ENCODE measurements at places on chromosomes 13 and 19.

DNA sequence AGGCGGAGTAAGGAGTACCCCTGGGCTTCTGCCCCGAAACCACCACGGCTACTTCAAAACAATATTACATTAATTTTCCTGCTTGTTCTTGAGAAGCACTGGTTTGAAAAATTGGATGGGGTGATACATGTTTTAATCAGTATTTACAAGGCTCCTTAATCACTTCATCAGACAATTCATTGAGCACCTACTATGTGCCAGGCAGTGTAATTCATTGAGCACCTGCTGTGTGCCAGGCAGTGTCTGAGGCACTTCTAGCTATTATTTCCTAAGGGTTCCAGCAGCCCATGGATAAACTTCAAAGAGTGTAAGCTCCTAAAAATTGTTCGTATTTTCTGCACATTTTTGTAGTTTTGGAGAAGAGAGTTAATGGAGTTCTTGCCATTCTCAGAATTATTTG, 1.6 kb upstream of the GAS6 start:
- DNase-seq: no peak

- no peak for DNase-seq
Observed at GRCh38 chr13:23922005-23922932, 25.0 kb upstream of the C1QTNF9B start.

- DNase-seq: no peak
Observed at GRCh38 chr19:41479757-41480191, 36.8 kb downstream of the ERICH4 start.

DNA sequence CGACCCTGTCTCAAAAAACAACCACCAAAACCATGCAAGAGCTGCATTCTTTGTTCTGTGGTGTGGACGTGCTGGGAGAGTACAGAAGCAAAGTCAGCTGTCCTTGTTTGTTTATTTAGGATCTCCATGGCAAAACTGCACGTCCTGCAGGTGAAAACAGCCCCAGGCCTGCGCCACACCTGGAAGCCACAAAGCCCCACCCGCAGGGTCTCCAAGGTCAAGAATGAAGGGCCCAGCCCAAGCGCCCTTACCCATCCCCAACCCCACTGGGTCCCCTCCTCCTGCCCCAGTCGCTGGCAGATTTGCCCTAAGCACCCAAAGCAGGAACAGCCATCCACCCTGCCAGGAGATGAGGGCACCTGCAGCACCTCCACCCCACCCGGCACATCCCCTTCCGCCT, 10.5 kb downstream of the MBD3 start:
- DNase-seq: no peak

GRCh38 chr19:3097442-3097871, 3.3 kb downstream of the GNA11 start:
- DNase-seq: no peak

- no peak for DNase-seq
Observed at GRCh38 chr13:20221772-20222171, 10.3 kb downstream of the GJB6 start.

GRCh38 chr13:111859354-111860230, 207.4 kb upstream of the SOX1 start:
- DNase-seq: no peak

DNA sequence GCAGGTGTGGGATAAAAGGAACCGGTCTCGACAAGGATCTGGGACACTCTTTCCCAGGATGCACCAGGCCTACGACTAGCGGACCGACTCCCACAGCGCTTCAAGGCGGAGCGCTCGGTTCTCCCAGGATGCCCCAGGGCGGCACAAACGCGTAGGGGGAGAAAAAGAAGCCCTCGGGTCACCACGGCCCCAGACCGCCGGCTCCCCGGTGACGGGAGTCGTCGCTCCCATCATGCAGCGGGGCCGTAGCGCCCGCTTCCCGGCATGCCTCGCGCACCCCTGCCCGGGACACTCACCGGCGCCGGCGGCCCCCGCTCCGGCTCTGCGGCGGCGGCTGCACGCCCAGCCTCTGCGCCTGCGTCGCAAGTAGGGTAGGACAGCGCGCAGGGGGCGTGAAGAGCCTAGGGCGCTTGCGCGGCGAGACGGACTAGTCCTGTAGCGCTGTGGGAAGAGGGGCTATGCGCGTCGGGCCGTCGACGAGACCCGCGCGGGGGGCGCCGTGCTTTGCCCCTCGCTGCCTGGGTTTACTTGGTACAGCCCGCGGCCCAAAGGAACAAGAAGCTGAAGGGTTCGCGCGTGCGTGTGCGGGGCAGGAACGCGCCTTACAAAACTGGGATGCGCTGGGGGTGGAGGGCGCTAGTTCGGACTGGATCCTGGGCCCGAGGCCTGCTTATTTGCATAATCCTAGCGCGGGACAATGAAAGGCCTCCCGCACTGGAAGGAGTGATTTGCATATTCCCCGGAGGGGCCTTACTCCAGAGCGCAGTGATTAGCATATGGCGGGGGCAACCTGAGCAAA, at the start of gene ZNF428:
ZNF428 (minus strand) TSS at position 368 of the 799 bp plus-strand sequence. CDS start 5,325 bp downstream, outside the sequence.
- peak; percentile 71 for DNase-seq

- no peak for DNase-seq
Observed at GRCh38 chr19:31586282-31586681, 237.0 kb upstream of the TSHZ3 start.

DNA sequence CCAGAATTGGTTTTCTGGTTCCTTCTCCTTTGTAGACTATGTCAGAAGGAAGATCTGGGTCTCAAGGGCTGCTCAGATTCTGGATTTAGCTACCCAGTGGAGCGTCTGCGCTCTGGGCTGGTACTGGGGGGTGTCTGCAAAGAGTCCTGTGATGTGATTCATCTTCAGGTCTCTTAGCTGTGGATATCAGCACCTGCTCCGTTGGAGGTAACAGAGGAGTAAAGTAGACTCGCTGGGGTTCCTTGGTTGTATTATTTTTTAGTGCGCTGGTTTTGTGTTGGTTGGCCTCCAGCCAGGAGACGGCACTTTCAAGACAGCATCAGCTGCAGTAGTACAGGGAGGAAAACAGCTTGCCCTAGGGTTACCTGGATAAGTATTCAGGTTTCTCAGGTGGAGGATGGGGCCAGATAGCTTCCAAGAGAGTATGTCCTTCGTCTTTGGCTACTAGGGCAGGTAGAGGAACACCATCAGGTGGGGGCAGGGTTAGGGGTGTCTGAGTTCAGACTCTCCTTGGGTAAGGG, 10.4 kb upstream of the KLK15 start:
- DNase-seq: no peak

GRCh38 chr13:47399599-47399998, 502.7 kb upstream of the HTR2A start:
- no peak for DNase-seq

DNA sequence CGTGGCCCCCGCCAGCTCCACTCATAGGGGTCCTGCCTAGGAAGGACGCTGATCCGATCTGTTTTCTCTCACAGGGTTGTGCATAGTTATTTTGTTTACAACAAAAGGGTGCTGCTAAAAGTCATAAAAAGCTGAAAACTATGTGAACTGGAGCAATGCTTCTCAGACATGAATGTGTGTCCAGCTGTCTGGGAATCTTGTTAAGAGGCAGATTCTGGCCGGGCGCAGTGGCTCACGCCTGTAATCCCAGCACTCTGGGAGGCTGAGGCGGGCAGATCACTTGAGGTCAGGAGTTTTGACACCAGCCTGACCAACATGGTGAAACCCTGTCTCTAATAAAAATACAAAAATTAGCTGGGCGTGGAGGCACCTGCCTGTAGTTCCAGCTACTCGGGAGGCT, 8.6 kb downstream of the LRRC4B start:
- no peak for DNase-seq

DNA sequence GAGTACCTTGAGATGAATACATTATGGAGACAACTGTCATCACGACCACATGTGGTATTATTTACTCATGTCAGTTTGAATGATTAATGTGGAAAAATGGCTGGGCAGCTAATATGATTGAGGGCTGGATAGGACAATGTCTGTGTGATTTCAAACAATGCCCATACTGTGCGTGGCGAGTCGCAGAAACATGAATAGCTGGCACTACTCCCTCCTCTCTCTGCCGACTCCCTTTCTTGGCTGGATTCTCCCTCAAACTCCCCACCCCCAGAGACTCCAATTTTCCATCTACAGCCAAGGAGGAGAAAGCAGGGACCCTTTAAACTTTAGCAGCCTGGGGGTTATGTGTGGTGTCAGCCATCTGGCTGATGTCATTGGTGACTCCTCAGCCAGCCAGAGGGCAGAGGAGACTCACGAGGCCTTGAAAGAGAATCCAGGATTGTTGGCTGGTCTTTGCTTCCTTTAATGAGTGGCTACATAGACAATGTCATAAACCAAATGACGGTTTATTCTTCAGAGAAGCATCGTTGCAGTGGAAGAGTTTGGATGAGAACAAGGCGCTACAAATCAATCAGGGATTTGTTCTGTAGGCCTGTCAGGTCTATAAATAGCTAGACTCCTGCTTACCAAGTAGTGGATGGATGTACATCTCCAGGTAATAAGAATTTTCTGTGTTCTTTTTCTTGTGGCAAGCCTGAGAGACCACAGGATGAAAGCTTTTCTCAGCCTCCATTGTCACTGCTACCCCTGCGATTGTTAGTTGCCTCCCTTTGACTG, 165.6 kb downstream of the DLEU7 start:
- no peak for DNase-seq

DNA sequence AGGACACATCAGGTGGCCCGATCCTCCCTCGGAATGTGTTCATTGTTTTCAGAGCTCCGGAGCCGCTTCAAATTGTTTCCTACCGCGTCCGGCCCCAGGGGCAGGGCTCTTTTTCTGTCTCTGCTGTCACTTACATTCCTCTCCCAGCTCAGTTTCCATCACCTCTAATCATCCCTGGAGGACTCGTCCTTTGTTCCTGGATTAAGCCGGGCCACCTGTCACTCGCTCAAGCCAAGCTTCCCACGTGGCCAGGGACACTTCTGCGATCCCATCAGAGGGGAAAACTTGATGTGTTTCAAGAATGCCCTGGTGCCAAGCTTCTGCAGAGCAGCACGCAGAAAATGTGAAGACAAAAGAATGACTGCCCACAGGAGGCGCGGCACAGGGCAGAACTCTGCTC, 13.5 kb downstream of the IL17D start:
- DNase-seq: no peak

GRCh38 chr13:41916173-41916954, 44.5 kb downstream of the VWA8 start:
- DNase-seq: no peak

DNA sequence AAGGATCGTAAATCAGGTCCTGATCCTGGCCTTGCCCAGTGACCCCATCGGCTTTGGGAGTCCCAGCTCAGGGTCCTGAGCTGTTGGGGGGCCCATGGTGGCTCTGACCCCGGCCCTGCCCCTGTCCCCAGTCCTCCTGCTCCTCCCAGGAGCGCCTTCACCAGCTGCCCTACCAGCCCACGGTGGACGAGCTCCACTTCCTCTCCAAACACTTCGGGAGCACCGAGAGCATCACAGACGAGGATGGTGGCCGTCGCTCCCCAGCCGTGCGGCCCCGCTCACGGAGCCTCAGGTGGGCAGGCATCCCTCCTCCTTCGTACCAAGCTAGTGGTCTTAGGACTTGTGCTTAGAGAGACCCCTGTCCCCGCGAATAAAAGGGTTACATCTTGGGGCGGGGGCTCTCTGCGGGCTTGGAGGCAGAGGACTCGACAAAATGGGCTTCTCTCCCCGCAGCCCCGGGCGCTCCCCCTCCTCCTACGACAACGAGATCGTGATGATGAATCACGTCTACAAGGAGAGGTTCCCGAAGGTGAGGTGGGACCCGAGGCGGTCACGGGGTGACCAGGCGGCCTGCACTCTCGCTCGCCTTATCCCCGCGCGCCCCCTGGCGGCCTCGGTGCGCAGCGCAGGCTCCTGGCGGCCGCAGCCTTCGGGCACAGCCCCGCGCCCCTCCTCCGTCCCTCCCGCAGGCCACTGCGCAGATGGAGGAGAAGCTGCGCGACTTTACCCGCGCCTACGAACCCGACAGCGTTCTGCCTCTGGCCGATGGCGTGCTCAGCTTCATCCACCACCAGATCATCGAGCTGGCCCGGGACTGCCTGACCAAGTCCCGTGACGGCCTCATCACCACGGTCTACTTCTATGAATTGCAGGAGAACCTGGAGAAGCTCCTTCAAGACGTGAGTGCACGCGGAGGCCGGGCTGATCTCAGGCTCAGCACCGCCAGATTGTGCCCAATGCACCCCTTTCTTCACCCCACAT, 9.1 kb downstream of the MAST1 start:
- DNase-seq: peak; percentile 66

GRCh38 chr19:13012690-13013608, 17.7 kb downstream of the NFIX start:
- no peak for DNase-seq

DNA sequence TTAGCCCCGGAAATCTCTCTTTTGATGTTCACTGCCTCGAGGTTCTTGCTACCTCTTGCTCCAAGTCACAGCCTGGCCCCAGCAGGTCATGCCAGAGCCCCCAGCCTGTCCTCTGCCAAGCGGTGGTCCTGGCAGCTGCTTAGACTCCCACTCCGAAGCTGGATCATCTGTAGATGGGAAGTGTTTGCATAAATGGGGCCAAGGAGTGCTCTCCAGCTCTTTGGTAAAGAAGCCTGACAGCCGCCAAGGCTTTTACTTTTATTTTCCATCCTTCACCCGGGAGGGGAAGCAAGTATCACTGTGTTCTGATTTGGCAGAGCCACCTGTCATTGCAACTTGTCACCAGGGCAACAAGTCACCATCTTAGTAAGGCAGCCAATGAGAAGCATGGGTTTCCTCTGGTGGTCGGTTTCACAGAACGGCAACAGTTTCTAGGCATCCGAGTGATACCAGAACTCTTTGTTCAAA, 10.6 kb upstream of the RETN start:
- DNase-seq: no peak

GRCh38 chr13:93927431-93927830, 552.1 kb downstream of the DCT start:
- DNase-seq: no peak

DNA sequence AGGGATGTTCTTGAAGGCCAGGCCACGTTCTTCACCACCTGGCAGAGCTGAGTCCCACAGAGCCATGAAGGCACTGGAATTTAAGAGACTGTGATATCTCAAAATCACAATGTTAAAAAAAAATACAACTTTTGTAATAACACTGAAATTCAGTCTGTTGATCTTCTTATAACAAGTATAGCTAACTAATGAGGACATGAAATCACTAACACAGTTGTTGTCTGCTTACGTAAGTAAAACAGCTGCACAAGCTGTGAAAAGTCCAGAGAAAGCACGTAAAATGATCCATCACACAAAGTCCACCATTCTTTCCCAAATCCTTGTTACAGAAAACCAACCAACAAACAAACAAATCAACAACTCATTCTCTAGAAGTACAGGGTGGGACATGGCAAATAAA, 32.9 kb downstream of the FLT3 start:
- no peak for DNase-seq

- no peak for DNase-seq
Observed at GRCh38 chr13:72864142-72865011, 82.4 kb downstream of the PIBF1 start.

Data from stimulated activated CD4-positive, alpha-beta T cell treated with anti-CD3 and anti-CD28 coated beads, TNF-alpha, amount 100 ng/mL, for 1 hour (primary cell).